Colonic mucosa (tissue), 4 donors: ENCODE measurements at places on chromosomes 6 and 20.

DNA sequence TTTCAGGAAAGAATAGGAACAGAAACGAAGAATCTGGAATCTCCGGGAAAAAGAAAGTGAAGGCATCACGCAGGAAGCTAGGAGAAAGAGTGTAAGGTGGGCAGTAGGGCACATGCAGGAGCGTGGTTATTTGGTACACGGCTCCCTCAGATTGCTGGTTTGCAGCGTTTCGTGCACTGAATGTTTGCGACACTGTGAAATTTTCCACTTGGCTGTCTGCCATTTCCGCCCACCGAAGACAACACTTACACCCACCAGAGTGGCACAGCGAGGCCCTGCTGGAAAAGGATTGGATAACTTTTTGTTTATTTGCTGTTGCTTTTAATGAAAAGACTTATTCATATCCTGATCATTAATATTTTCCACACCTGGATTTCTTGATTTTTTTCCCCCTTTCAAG, 248.3 kb downstream of the GMPR start:
- no peaks in the 10 kb centered on the region for H3K27me3 ChIP-seq
- H3K27ac ChIP-seq, result no peak overlapping the region
- H3K4me1 ChIP-seq, result no peaks in the 10 kb centered on the region
- no peaks in the 10 kb centered on the region for H3K36me3 ChIP-seq

- H3K36me3 ChIP-seq, result no peaks in the 10 kb centered on the region
- no peaks in the 10 kb centered on the region for H3K27me3 ChIP-seq
- H3K4me3 ChIP-seq, result no peak overlapping the region
- no peak overlapping the region for H3K27ac ChIP-seq
Observed at GRCh38 chr6:41663568-41663967, 25.3 kb downstream of the MDFI start.

DNA sequence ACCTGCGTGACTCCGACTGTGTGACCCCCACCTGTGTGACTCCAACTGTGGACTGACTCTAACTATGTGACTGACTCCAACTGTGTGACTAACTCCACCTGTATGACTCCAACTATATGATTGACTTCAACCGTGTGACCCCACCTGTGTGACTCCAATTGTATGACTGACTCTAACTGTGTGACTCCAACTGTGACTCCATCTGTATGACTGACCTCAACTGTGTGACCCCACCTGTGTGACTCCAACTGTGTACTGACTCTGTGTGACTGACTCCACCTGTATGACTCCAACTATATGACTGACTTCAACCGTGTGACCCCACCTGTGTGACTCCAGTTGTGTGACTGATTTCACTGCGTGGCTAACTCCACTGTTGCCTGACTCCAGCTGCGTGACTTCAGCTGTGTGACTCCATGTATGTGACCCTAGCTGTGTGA, 38.6 kb downstream of the SYNJ2 start:
- H3K4me1 ChIP-seq, result no peaks in the 10 kb centered on the region
- H3K27ac ChIP-seq, result no peak overlapping the region
- no peaks in the 10 kb centered on the region for H3K36me3 ChIP-seq

DNA sequence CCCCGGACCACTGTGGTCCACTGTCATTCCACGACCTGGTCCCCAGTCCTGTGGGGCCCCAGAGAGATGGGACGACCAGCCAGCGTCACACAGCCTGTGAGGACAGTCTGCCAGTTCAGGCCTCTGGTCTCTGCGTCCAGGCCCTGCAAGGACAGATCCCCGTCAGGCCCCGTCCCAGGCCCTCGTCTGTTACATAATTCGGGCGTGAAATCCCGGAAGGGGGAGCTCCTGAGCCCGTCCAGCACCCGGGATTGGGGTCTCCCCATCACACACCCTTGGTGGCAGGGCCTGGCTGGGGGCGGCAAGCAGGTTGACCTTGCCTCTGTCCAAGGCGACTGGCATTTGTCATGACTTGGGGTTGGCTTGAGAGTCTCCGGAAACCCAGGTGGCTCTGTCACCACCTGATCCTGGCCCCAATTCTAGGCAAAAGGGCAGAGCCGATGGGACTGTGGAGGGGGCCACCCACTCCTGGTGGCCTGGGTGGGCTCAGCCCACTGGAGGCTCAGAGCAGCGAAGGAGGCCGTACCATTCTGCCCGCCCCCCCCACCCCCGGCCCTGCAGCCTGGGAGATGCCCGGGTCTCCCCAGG, 73.8 kb upstream of the GATA5 start:
- no peak overlapping the region for H3K27ac ChIP-seq
- DNase-seq, result no peak
- H3K27me3 ChIP-seq, result peaks cover 33% of the 10 kb centered on the region
- H3K4me3 ChIP-seq, result no peak overlapping the region
